ENCODE measurements at places on chromosomes 5 and 9.
A peak's percentile ranks its signal among the peaks of the same experiment; 100 is the strongest.

DNA sequence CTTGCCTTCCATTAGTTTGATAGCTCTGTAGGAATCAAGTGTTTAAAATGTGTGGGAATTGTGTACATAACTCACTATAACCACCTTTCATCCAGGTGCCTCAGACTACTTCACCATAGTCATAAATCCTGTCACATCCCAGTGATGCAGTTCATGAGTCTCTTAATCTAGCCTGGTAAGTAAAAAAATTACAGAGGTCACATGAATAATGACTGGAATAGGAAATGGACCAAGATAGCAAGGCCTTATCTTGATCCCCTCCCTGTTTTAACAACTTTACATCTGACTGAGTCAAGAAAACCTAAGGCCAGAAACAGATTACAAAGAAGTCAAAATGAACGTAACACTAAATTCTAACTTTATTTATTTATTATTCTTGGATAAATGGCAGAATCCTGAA, 1.5 kb upstream of the RNF145 start:
- DNase-seq, result peak; percentile 52

DNA sequence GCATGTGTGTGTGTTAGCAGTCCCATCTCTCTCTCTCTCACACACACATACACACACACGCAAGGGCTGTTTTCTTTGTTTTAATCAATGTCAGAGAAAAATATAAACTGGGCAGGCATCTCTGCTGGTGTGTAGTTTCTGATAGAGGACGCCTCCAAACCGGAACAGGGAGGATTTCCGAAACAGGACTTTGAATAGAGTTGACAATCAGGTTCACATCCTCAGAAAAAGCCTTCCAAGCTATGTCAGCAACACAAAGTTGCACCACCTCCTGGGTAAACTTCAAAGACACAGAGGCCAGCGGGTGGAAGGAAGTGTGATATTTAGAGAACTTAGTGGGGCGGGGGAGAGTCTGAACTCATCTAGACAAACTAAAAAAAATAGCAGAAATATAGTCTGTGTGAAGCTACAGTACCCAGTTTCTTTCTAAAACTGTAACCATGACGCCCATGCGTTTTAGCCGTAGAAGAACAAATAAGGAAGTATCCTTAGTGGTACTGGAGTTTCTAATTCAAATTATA, 1.2 kb downstream of the ST8SIA4 start:
- DNase-seq, result no peak

- DNase-seq, result no peak
Measured at GRCh38 chr5:50439221-50439620, 1.9 kb downstream of the EMB start.

GRCh38 chr9:130368631-130369103, 76.1 kb upstream of the ASS1 start:
- DNase-seq, result peak; percentile 38

DNA sequence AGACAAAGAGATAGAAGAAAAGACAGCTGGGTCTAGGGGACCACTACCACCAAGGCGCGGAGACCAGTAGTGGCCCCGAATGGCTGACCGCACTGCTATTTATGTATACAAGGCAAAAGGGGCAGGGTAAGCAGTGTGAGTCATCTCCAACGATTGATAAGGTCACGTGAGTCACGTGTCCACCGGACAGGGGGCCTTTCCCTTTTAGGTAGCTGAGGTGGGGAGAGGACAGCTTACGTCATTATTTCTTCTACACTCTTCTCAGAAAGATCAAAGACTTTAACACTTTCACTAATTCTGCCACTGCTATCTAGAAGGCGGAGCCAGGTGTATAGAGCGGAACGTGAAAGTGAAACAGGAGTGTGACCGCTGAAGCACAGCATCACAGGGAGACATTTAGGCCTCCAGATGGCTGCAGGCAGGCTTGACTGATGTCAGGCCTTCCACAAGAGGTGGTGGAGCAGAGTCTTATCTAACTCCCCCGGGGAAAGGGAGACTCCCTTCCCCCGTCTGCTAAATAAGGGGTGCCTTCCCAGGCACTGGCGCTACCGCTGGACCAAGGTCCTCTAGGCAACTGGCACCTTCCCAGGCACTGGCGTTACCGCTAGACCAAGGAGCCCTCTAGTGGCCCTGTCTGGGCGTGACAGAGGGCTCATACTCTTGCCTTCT, 6.1 kb upstream of the PRR16 start:
- DNase-seq, result peak; percentile 55

GRCh38 chr5:162068412-162068811, 839 bp downstream of the GABRG2 start:
- DNase-seq, result peak; percentile 3

DNA sequence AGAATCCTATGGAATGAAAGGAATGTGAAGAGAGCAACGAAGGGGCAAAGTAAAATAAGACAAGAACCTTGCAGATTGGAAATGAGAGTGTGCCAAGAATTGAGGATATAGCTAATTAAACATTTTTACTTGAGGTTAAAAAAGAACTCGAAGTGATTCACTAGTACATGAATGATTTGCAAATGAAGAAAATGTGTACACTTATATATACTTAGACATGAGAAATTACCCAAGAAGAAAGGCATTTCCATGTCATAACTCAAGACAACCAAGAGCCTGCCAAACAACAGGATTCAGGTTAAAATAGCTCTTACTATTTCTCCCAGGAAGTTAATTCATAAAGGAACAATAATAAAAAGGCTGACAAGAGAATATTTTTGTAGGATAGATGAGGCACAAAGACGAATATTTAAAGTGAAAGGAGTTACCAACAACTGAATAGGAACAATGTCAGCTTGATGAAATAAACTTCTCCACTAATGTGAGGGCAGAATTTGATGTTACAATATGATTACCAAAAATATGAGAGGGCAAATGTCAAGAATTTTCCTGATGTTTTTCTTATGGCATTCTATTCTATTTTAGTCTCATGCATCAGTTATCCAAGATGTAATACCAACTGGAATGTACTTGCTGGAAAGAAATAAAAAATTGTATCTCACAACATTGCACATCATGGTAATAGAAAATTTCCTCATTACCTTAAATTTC, 18.9 kb upstream of the NPR3 start:
- peak; percentile 37 for DNase-seq

- no peak for DNase-seq
Measured at GRCh38 chr9:107874137-107874536, 384.6 kb upstream of the KLF4 start.

DNA sequence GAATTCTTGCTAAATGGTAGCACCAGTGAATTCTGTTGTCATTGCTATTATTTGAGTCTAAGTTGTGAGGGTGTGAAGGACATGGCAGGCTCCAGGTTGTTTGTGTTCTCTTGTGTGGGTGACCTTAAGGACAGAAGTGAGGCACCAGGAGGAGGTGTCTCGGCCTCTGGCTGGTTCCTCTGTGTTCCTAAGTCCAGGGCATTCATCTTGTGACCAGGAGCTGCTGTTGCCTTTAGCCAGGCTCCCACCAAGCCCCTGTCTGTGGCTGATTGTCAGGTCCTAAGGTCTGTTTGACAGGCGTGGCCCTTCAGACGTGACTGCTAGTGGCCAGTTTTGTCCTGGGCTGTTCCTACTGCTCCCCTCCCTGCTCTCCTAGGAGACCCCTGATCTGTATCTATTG, 89.4 kb downstream of the ANGPTL2 start:
- no peak for DNase-seq

GRCh38 chr9:109114670-109115069, 5.1 kb downstream of the TMEM245 start:
- peak; percentile 90 for DNase-seq

DNA sequence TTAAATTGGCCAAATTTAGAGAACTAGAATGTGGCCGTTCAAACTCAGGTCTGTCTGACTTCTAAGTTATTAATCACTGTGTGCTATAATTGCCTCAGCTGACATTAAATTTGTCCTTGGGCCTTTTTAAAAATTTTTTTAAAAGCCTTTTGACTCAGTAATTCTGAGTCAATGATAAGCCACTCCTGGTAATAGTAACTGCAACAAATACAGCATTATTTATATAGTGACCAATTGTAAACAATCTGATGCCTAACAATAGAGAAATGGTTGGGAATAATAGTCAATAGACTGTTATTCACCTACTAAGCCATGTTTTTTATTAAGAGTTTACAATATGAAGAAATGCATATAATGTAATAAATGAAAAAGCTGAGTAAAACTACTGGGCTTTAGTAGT, 70.9 kb upstream of the FSD1L start:
- no peak for DNase-seq

- peak; percentile 72 for DNase-seq
Measured at GRCh38 chr5:34898258-34898895, 16.9 kb downstream of the RAD1 start.

- no peak for DNase-seq
Measured at GRCh38 chr9:111566234-111566633, 33.2 kb downstream of the PTGR1 start.

DNA sequence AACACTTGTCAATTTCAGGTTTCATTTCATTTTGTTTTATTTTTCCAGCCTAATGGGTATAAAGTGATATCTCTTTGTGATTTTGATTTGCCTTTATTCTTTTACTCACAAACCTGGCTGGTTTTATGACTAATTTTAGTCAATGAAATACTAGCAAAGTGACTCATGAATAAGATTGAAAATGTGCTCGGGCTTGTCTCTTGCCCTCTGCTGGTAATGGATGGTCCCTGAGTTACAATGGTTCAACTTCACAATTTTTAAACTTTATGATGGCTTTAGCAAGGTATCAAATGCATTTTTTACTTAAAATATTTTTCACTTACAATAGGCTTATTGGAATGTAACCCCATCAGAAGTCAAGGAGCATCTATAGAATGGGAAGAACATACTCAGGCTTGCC, 431.4 kb upstream of the CCNG1 start:
- no peak for DNase-seq

DNA sequence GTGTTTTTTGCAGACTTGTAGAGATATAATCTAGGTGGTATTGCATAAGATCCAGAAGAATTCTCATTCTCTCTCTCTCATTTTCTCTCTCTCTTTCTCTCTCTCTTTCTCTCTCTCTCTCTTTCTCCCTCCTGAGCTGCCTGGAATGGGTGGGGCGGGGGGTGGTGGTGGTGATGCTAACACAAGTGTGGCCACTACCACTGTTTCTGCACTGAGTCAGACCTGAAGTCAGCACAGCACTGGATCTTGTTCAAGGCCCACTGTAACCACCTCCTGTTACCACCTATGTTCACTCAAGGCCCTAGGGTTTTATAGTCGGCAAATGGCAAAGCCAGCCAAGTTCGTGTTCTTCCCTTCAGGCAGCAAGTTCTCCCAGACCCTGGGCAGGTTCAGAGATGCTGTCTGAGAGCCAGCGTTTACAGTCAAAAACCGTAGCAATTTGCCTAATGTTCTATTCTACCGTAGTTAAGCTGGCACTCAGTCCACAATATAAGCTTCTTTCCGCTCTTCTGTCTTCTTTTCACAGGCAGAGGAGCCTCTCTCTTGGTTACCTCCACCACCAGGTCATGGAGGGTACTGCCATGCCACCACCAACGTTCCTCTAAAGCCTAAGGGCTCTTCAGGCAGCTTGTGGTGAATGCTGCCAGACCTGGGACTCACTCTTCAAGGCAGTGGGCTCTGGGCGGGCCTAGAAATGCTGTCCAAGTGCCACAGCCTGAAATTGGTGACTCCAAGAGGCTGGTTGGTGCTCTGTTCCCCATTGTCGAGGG, 235.7 kb upstream of the PRR16 start:
- DNase-seq, result peak; percentile 33

DNA sequence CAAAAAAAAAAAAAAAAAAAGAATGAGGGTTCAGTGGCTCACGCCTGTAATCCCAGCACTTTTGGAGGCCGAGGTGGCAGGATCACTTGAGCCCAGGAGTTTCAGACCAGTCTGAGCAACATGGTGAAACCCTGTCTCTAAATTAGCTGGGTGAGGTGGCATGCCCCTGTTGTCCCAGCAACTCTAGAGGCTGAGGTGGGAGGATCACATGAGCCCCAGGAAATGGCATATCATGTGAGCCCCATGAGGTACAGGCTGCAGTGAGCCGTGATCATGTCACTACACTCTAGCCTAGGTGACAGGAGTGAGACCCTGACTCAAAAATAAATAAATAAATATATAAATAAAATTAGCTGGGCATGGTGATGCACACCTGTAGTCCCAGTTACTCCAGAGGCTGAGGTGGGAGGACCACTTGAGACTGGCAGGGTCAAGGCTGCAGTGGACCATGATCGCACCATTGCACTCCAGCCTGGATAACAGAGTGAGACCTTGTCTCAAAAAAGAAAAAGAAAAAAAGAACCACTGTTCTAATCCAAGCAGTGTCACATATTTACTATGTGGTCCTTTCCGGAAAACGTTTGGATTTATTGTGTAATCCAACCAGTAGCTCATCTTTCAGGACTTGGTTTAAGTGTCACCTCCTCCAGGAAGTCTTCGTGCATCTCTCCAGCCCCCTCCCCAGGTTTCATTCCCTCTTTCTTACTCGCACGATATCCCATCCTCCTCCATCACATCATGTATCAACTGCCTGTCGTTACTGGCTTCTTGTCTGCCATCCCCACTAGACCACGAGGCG, 12.3 kb upstream of the SPOUT1 start:
- no peak for DNase-seq

DNA sequence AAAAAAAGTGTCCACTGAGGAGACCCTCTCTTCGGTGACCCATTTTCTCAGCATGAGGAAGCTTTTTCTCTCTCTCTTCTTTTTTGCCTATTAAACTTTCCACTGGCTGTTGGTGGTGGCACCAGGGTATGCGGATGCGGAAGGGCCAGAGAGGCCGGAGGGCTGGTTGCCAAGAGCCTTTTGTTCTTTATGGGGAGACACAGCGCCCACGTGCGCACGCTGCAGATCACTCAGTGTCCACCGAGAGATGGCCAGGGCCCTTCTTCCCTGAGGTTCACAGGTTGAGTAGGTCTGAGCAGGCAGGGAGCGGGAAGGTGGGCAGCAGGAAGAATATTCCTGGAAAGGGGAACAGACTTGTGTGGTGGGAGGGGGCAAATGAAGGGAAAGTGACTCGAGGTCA, 69.1 kb downstream of the STK10 start:
- DNase-seq, result no peak

DNA sequence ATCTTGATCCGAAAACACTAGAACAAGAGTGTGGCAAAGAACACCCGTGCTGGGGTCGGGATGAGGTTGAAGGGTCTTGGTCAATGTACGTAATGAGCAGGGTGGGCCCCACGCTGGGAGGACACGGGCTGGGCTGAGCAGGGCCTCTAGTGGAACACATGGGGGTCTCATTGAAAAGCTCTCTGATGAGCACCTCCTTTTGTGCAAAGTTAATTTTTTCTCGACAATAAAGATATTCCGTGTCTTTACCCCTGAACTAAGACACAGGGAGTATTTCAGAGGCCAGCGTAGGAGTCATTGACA, 8.0 kb downstream of the UCK1 start:
- DNase-seq, result no peak
